ENCODE measurements at places on chromosomes 6 and 20. TPM values are rescaled to one million over a fixed set of nuclear protein-coding genes. Genes with fewer than 3 reads are reported as not detected.

ESR1 gene
- 0.37 TPM for total RNA-seq

TSPO2 gene
- total RNA-seq: not detected

ANKRD66 gene
- not detected for total RNA-seq

ADGRF4 gene
- 1.6 TPM for total RNA-seq

GGTLC1 gene
- not detected for total RNA-seq

PTGIS gene
- total RNA-seq: 0.94 TPM

ACSS1 gene
- 32.0 TPM for total RNA-seq

All from colonic mucosa (tissue), 4 donors.